Left hindlimb (tissue), 1 donor: ENCODE measurements at places on chromosomes 5 and 9.
A peak's percentile ranks its signal among the peaks of the same experiment; 100 is the strongest.

- no peak for DNase-seq
These were observed 17.8 kb downstream of the SH3TC2 start for GRCh38 chr5:149045089-149045460.

DNA sequence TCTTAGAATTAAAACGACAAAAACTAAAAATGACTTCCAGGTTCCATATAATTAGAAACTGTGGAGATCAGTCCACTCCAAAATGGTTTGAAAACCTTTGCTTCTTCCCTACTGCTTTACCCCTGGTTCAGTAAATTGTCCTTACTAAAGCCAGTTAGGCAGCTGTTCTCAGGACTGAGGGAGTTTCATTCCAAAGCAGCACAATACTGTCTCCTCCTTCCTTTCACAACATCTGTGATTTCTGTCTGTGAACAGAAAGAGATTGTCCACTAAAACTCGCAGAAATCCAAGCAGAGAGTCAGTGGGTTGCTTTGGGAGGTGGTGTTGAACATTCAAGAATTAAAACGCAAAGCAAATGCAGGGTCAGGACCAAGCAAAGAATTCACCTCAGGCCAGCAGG, 740.8 kb upstream of the ZNF608 start:
- no peak for DNase-seq

GRCh38 chr9:20302197-20302596, 320.1 kb downstream of the MLLT3 start:
- no peak for DNase-seq

DNA sequence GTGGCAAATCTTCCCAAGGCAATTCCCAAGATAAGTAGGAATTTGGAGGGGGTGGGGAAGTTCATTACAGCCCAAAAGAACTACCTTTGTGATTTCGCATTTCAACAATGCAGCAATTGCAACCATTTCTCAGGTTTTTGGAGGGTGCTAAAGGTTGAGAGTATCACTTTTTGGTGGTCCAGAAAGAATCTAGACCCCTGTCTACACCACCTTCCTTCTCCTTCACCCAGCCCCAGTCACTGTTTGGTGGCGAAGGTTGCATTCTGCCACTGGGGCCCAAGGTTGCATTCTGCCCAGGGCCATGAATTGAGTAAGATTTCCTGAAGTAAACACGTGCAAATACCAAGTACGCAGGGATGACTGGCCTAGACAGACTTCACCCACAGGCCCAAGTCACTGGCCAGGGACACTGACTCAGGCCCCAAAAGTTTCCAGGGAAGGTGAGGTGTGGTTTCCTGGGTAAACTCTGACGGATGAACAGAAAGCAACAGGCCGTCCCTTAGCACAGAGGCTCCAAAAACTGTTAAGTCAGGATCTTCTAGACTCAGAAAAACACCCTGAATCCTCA, 5.7 kb downstream of the PDE6A start:
- no peak for DNase-seq

GRCh38 chr5:67319935-67320725, 123.5 kb upstream of the CD180 start:
- no peak for DNase-seq

DNA sequence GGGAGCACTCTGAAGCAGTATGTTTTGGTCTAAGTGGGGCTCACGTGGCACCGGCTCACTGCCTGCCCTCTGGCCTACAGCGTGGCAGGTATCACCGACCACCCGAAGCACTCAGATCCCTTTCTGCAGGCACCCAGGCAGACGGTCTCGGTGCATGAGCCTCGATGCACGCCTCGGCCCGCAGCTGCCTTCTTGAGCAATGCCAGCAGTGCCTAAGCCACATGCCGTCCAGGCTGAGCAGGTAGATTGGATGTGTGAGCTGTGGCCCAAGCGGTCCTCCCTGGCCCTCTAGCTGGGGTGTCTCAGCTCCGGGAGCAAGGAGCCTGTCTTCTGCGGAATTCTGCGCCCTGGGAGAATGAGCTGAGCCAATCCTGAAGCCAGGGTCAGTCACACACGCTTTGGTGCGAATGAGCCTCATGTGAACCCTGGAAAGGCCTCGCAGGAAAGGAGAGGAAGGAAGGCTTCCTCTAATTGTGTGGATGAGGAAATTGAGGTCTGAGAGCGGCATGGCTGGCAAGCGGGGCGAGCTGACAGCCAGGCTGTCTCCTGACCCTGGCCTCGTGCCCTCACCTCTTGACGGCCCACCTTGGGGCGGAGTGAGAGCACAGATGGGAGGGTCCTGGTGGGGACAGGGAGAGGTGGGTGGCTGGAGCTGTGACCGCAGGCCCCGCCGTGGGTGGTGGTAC, 14.4 kb downstream of the RXRA start:
- no peak for DNase-seq

DNA sequence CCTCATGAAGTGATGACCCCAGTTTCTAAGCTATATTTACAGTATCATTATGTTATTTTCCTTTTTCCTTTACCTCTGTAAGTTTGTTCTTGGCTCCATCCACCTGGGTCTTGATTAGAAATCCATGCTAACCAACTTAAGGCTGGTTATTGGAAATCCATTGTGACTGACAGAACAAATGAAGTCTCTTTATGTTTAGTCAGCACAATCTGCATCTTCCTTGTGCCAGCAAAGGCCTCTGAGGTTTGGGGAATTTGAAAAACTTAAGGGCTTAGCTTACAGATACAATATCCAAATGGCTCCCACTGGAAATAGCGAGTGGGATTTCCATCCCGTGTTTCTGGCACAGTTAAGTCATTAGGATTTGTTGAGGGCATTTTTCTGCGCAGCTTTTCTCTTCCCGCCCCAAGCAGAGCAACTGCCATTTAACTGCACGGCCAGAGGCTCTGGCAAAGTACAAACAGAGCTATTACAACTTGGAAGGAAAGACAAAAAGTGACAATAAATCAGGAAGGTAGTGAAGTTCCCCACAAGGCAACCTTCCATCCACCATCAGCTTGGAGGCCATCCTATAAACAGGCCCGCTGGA, 64.2 kb downstream of the DCP2 start:
- DNase-seq: peak; percentile 76

GRCh38 chr5:38148021-38148625, 110.2 kb upstream of the EGFLAM start:
- no peak for DNase-seq

DNA sequence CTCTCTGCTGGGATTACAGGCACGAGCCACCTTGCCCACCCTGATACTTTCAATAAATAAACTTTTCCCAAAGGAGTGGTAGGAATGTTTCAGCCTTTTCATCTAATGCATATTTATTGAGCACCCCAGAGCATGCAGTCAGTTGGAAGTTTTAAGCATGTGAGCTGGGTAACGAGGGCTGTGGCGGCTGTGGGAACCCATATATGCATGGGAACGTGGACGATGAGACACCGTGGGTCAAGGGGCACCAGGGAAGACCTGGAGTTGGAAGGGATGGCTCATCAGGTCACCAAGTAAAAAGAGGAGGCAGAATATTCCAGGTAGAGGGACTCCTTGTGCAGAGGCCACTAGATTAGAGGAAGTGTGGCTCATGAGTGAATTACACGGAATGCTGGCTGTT, 64.7 kb downstream of the ANKRD33B start:
- no peak for DNase-seq

DNA sequence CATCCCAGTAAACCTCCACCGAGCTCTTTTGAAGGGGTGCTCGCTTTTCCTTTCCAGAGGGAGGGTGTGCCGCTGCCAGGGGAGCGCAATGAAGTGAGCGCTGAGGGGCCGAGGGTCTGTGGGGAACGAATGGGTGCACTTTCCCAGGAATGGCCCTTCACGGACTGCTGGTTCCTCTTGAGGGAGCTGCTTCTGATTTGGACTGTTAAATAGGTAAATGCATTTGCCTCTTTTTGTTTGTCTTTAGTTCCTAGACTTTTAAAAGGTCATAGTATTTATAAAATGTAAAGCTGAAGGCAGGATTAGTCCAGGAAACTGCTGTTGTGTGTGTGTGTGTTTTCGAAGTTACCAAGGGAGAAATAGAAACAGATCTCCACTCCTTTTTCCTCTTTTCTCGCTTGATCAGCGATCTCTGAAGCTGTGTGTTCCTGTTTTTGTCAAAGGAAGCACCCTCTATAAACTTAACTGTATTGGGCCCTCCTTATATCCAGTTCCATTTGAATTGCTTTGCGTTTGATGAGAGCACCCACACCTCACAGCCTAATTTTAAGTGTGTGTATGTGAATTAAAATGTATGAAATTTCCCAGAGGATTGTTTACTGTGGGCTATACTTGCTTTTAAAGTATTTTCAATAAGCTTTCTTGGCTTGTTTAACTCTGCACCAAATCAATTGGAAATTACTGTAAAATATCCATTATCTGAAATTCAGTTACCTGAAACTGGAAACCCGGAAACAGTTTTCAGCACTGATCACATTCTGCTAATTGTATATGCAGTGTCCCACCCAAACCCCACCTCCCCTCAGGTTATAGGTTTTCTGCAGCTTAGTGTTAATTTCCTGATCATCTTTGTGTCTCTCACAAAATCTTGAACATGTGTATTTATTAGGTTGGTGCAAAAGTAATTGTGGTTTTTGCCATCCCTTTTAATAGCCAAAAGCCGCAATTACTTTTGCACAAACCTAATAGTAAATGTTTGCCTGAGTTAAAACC, 966 bp downstream of the SNX2 start:
- no peak for DNase-seq

- no peak for DNase-seq
These were observed 74.7 kb downstream of the FCHO2 start for GRCh38 chr5:73030531-73030930.

- no peak for DNase-seq
These were observed 78.8 kb downstream of the SEMA6A start for GRCh38 chr5:116495786-116496357.

GRCh38 chr5:114789773-114790402, 379.8 kb downstream of the TRIM36 start:
- no peak for DNase-seq

GRCh38 chr5:82636591-82636990, 358.4 kb upstream of the RPS23 start:
- no peak for DNase-seq

- DNase-seq: no peak
These were observed 97.0 kb upstream of the ANKRD55 start for GRCh38 chr5:56330167-56330566.

DNA sequence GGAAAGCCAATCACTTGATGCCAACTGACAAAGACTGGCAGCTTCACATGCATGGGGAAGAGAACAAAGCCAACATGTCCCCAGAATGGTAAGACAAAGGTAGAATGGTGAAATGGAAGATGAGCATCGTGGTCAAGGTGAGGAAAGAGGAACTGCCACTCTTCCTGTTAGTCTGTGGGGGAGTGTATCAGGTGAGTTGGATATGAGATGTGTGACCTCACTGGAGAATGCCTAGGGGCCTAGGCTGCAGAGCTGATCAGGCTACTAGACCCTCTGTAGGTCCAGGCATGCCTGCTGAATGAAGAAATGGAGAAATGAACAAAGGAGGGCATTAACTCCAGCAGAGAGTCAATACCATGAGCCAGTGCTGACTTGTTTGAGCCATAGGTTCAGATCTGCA, 112.4 kb upstream of the SLC1A3 start:
- no peak for DNase-seq

GRCh38 chr9:95749493-95749892, 126.0 kb upstream of the ERCC6L2 start:
- no peak for DNase-seq

DNA sequence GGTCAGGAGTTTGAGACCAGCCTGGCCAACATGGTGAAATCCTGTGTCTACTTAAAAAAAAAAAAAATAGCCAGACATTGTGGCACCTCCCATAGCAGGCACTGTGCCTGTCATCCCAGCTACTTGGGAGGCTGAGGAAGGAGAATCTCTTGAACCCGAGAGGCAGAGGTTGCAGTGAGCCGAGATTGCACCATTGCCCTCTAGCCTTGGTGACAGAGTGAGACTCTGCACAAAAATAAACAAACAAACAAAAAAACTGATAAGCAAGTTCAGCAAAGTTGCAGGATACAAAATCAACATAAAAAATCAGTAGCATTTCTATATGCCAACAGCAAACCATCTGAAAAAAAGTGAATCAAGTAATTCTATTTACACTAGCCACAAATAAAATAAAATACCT, 64.8 kb upstream of the TTC23L start:
- DNase-seq: no peak

GRCh38 chr9:96185518-96186156, 116.3 kb downstream of the HSD17B3 start:
- DNase-seq: no peak

GRCh38 chr5:77946381-77947040, 170.4 kb upstream of the TBCA start:
- DNase-seq: no peak

DNA sequence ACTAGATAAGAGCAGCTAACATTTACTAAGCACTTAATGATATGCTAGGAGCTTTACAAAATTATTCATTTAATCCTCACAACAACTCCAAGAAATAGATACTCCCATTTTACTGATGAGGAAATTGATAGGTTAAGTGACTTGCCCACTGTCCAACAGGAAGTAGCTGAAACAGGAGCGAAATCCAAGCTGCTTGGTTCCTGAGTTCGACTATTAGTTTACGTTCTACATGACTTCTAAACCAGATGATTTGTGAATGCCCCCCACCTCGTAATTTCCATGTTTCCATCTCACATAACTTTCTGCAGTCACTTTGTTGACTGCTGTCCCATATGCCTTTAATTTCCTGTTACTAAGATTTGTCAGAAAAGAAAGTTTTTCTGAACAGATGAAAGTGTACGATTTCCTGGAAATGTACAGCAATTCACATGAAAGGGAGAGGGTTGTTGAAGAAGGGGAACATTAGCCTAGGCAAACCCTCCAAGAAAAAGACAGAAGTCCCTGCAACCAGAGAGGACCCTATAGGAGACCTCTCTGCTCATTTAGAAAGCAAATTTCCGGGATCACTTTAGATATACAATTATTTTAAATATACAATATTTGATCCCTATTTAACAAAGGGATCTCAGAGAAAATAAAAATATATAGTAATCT, 279.1 kb upstream of the EFNA5 start:
- no peak for DNase-seq

- DNase-seq: no peak
These were observed 11.4 kb downstream of the ACTL7B start for GRCh38 chr9:108844391-108844790.

- DNase-seq: no peak
These were observed 166.5 kb downstream of the RMI1 start for GRCh38 chr9:84146893-84147710.

- no peak for DNase-seq
These were observed 382.4 kb downstream of the TMEM38B start for GRCh38 chr9:106076711-106077110.

DNA sequence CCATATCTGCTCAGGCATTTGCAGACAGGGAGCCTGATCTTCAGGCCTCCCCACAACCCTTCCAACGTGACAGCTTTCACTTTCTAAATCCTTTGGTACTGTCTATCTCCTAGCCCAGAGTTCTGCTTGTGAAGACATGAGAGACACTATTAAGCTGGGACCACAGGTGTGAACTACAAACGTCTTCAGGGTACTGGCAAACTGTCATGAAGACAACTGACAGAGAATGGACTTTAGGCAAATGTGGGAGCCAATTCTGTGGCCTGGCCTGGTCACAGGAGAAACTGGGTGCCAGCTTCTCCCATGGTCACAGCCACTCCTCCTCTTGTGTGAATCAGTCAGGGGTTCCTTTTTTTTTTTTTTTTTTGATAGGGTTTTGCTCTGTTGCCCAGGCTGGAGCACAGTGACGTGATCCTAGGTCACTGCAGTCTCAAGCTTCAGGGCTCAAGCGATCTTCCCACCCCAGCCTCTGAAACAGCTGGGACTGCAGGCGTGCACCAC, 10.4 kb downstream of the TRIM14 start:
- DNase-seq: no peak

- no peak for DNase-seq
These were observed 82.5 kb upstream of the SMIM23 start for GRCh38 chr5:171703146-171703545.
